Neural crest cell (in vitro differentiated cells): ENCODE measurements at places on chromosomes 1 and 21. TPM values are rescaled to one million over a fixed set of nuclear protein-coding genes. Genes with fewer than 3 reads are reported as not detected.
A peak's percentile ranks its signal among the peaks of the same experiment; 100 is the strongest.

- no peak overlapping the region for H3K27ac ChIP-seq
- no peaks in the 10 kb centered on the region for H3K36me3 ChIP-seq
- H3K4me3 ChIP-seq: no peak overlapping the region
- no peak for DNase-seq
- no peaks in the 10 kb centered on the region for H3K4me1 ChIP-seq
Measured at GRCh38 chr1:240484804-240485443, 127.0 kb downstream of the GREM2 start.

DNA sequence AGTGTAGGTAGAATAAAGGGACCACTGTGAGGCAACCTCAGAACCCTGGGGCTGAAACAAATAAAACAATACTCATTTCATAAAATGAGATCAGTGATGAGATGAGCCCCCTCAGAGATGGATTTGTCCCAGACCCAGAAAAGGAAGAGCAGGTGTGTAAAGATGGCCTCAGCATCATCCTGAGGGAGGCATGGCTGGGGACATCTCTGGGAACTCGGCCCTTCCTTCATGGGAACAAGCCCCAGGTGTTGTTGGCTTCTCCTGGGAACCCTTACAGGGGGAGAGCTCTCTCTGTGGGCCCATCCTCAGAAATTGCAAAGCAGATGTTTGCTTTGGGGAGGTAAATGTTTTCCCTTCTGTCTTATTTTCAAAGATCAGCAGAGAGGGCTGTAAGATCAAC is 133.2 kb upstream of the USP24 start:
- no peak for DNase-seq
- no peak overlapping the region for H3K4me3 ChIP-seq
- H3K27me3 ChIP-seq: no peaks in the 10 kb centered on the region
- H3K27ac ChIP-seq: no peak overlapping the region
- no peaks in the 10 kb centered on the region for H3K4me1 ChIP-seq

GRCh38 chr1:60367532-60367931 is 294.0 kb upstream of the C1orf87 start:
- H3K4me3 ChIP-seq: no peak overlapping the region

The RHOU gene
- total RNA-seq: 20.1 and 20.5 TPM in 2 replicates

GRCh38 chr1:150484861-150485260 is 2.4 kb upstream of the TARS2 start:
- H3K4me1 ChIP-seq: peaks cover 19% of the 10 kb centered on the region
- peaks cover 9% of the 10 kb centered on the region for H3K27me3 ChIP-seq
- H3K36me3 ChIP-seq: no peaks in the 10 kb centered on the region
- no peak overlapping the region for H3K27ac ChIP-seq
- no peak for DNase-seq
- peak overlapping the region; percentile 47 for H3K4me3 ChIP-seq

DNA sequence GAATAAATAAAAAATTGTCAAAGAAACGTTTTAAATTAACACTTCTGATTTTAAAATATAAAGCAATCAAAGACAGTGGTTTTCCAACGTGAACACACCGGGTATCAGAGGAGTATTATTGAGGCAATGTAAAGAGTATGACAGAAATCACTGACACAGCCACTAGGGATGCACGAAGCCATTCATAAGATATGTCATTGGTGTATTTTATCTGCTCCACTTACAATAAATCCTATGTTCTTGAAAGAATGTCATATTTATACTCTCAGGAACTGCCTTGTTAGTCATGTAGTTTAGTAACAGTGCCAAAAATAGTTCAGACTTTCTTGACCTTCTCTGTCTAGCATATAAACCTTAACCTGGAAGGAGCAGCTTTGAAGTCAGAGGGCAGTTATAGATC is 835.0 kb upstream of the NCAM2 start:
- H3K4me3 ChIP-seq: no peak overlapping the region
- no peak for DNase-seq
- no peaks in the 10 kb centered on the region for H3K27me3 ChIP-seq
- no peaks in the 10 kb centered on the region for H3K36me3 ChIP-seq

The CELF3 gene
- 21.7 and 22.0 TPM in 2 replicates for total RNA-seq

DNA sequence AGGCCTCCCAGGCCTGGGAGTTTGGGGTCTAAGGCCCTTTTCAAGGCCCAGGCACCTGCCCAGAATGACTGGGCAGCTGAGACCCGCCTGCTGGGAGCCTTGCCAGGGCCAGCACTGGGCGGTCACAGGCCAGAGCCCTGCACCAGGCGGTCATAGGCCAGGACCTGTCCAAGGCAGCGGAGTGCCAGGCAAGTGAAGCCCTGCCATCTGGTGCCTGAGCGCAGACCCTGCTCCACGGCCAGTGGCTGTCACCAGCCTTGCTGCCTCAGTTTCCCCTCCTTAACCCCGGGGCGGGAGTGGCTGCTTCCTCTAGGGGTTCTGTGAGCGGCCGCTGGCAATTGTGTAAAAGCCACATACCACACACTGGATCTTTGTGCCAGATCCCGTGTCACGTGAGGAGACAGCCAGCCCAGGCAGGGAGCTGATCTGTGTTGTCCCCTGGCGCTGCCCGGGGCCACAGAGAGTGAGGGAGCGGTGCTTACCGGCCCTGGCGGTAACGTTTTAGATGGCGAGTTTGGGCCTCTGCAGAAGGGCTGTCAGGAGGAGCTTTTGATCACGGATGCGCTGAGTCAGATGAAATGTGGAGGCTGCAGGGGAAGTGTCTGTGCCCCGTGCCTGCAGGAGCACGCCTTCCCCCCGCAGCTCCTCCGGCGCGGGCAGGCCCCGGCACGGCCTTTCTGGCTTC is 4.6 kb downstream of the COL18A1 start:
- H3K27ac ChIP-seq: no peak overlapping the region
- no peak overlapping the region for H3K4me3 ChIP-seq
- peaks cover 29% of the 10 kb centered on the region for H3K4me1 ChIP-seq
- no peaks in the 10 kb centered on the region for H3K36me3 ChIP-seq
- no peak for DNase-seq

- no peak overlapping the region for H3K27ac ChIP-seq
- no peaks in the 10 kb centered on the region for H3K27me3 ChIP-seq
- H3K36me3 ChIP-seq: peaks cover 4% of the 10 kb centered on the region
Measured at GRCh38 chr21:45158491-45159423, 84.4 kb downstream of the ADARB1 start.

DNA sequence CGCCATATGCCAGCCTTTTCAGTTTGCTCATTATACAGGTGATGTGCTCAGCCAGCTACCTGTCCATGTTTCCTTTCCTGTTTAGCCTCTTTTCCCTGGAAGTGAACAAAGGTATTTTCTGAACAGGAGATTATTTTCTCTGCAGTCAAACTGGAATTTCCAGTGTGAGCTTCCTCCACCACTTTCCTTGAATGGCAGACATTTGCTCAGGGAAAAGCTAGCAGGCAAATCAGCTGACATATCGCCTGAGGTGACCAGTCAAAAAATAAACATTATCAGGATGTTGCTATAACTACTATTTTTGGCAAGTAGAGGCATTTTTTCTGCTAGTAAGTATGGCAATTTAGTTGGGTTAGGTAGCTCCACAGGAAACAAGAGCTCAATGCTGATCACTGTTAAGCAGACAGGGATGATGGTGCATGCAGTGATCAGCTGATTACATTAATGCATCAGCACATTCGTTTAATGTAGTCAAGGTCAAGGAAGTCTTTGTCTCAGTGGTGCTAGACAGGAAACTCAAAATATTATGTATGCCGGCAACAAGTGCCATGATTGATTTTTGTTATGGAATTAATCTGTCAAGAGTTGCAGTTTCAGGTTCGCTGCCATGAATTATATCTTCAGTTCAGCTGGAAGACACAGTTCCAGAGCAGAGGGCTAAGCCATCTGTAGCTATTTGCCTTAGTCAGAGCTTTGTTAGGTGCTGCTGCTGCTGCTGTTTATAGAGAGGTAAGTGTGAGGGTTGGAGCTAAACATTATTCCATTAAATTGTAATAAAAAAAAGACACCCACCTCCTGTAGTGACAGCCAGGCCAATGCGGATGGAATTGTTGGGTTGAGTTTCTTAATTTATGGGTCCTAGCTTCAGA is 179.7 kb upstream of the ST6GALNAC5 start:
- DNase-seq: no peak
- no peaks in the 10 kb centered on the region for H3K36me3 ChIP-seq
- H3K27me3 ChIP-seq: no peaks in the 10 kb centered on the region
- H3K27ac ChIP-seq: no peak overlapping the region

GRCh38 chr1:3638027-3638426 is 11.9 kb downstream of the WRAP73 start:
- no peak overlapping the region for H3K4me3 ChIP-seq

DNA sequence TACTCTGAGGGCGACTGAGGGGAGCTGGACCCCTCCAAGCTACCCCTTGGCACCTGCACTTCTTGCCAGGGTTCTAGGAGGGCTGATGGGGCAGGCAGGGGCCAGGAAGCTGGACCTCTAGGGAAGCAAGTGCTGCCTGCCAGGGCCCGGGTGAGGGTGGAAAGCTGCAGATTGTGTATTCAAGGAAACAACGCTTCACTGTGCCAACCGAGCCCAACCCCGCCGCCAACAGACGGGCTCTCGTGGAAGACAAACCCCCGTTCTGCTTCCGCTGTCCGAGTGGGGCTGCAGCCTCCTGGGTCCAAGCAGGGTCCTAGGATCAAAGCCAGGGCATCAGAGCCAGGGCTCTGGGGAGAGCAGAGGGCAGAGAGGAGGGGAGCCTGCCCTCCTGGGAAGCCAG is 3.2 kb downstream of the EFHD2 start:
- peaks cover 6% of the 10 kb centered on the region for H3K36me3 ChIP-seq
- H3K4me1 ChIP-seq: peaks cover 34% of the 10 kb centered on the region
- H3K4me3 ChIP-seq: peak overlapping the region; percentile 81
- H3K27ac ChIP-seq: no peak overlapping the region

- H3K4me1 ChIP-seq: peaks cover 18% of the 10 kb centered on the region
- no peak overlapping the region for H3K4me3 ChIP-seq
- no peak for DNase-seq
- H3K27ac ChIP-seq: no peak overlapping the region
Measured at GRCh38 chr1:68799096-68799495, 302.2 kb upstream of the DEPDC1 start.

DNA sequence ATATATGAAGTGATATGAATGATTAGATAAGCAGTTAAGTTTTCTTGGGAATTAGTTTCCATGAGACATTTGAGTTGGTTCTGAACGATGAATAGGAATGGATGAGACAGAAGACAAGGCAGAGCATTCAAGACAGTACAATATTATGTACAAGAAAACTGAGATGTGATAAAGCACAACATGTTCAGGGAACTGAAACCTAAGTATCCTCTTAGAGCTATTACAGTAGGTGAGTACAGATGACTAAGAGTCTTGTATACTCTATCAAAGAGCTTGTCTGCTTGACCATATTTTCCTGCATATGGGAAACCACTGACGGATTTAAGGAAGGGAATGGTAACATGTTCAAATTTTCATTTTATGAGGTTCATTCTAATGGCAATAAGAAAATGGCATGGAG is 61.6 kb downstream of the NME7 start:
- no peak overlapping the region for H3K27ac ChIP-seq
- peaks cover 7% of the 10 kb centered on the region for H3K4me1 ChIP-seq
- H3K36me3 ChIP-seq: peaks cover 29% of the 10 kb centered on the region
- H3K27me3 ChIP-seq: no peaks in the 10 kb centered on the region
- no peak for DNase-seq
- H3K4me3 ChIP-seq: no peak overlapping the region

- H3K36me3 ChIP-seq: no peaks in the 10 kb centered on the region
- no peaks in the 10 kb centered on the region for H3K4me1 ChIP-seq
- no peak overlapping the region for H3K4me3 ChIP-seq
- DNase-seq: no peak
Measured at GRCh38 chr21:28148400-28149064, 844.1 kb downstream of the LTN1 start.
